ENCODE measurements at places on chromosomes 1 and 21.

DNA sequence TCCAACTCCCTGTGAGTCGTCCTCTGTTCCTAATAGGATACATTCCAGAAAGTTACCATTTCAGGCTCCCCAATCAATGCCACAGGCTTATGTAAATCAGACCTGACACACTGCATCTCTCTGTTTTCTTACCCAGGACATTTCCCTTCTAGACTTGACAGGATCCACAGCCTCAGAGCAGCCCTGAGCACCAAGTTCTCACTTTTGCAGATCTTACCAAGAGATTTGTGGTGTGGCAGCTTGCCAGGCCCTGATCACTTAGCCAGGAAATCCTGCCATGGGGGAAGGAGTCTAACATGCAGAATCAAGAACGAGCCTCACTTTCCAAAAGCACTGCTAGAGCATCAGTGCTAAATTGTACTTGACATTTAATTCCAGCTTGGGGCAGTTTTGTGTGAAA, 202.9 kb downstream of the TBX15 start:
- DNase-seq, result peak; percentile 83

DNA sequence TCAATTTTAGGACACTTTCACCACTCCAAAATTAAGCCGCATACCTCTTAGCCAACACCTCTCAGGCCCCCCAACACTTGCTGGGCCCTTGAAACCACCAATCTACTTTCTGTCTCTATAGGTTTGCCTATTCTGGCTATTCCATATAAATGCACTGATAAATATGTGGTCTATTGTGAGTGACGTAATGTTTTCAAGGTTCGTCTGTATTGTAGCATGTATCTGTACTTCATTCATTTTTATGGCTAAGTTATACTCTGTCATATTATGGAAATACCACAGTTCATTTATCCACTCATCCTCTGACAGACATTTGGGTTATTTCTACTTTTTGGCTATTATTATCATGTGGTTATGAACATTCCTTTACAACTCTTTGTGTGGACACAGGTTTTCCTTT, 359.9 kb upstream of the ST6GALNAC5 start:
- DNase-seq, result no peak

GRCh38 chr21:25790122-25790877, 55.5 kb downstream of the GABPA start:
- peak; percentile 55 for DNase-seq

- DNase-seq, result no peak
Observed at GRCh38 chr21:46425571-46425970, 33.1 kb upstream of the DIP2A start.

DNA sequence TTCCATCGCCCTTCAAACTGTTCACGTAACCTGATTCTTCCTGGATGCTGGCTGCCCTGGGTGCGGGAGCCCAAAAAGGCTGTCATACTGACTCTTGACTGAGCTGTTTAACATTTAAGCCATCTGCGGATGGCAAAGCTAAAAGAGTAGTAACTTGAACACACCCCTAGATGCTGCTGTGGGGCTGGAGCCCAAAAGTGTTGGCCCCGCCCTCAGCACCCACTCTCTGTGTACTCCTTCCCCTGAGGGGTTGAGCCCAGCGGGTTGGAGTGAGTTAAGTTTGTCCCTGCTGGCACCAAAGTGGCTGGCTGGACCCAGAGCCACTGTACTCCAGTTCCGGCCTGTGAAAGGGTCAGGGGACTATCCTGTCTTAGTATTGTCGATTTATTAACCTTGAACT, 640.6 kb downstream of the PTPRU start:
- DNase-seq, result no peak

DNA sequence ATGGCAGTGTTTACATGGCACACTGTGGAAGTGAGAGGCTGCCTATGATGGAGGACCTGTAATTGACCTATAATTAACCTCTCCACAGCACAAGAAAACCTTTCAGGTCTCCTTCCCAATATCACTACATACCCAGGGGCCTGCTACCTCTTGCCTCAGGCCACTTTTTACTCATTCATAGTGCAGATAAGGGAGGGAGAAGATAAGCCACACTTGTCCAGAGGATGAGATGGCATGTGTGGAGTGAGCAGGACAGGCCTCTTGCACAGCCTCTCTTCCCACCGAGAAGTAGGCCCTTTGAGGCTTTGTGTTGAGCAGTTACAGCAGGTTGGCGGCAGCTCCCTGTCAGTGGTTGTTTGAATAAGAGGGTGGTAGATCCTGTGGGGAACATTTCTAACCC, 31.1 kb upstream of the IKBKE start:
- no peak for DNase-seq

DNA sequence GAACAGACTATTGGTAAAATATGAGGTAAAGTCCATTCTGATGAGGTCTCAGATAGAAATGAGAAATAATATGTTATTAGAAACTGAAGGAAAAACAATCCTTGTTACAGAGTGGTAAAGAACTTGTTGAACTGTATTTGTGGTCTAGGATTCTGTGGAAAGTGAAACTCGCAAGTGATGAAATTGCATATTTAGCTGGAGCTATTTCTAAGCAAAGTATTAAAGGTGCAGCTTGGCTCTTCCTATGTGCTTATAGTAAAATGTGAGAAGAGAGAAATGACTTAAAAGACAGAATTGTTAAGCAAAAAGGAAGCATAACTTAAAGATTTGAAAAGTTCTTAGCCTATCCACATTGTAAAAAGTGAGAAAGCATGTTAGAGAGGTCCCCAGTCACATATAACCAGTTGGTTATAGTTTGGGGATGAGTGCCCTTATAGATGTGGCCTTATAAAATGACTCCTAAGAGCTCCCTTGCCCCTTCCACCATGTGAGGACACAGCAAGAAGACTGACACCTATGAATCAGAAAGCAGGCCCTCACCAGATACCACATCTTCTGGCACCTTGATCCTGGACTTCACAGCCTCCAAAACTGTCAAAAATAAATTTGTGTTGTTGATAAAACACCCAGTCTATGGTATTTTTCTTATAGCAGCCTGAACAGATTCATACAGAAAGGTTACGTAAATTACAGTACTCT, 24.8 kb downstream of the PHTF1 start:
- no peak for DNase-seq

- peak; percentile 15 for DNase-seq
Observed at GRCh38 chr1:105427543-105427942, 1628.9 kb upstream of the PRMT6 start.

- DNase-seq, result peak; percentile 36
Observed at GRCh38 chr1:151371370-151372057, 991 bp downstream of the SELENBP1 start.

DNA sequence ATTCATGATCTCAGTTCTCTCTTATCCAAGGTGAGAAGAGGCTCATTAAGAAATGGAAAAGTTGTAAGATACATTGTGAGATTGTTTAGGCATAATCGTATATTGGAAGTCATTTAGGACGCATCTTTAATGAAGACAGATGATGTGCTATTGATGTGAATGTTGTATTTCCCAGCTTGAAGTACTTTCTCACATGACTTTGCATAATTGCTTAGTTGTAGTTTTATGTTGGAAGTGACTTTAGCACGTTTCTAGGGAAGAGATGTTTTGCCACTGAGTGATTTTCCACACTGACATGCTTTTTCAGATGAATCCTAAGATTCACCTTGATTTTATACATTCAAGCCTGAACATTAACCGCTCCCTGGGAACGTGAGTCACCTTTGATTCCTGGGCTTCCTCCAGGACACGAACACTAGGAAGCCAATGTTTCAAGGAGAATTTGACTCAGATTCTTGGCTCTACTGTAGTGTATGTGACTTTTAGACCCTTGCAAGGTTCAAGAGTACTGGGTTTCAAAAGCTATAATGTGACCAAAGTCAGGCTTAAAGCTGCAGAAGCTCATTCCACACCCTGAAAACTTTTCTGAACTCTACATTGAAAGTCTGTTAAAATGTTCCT, 27.9 kb downstream of the ANGEL2 start:
- peak; percentile 48 for DNase-seq

GRCh38 chr1:3673381-3674099, 21.2 kb downstream of the TP73 start:
- no peak for DNase-seq

- no peak for DNase-seq
Observed at GRCh38 chr1:173365341-173365740, 111.8 kb upstream of the PRDX6 start.

DNA sequence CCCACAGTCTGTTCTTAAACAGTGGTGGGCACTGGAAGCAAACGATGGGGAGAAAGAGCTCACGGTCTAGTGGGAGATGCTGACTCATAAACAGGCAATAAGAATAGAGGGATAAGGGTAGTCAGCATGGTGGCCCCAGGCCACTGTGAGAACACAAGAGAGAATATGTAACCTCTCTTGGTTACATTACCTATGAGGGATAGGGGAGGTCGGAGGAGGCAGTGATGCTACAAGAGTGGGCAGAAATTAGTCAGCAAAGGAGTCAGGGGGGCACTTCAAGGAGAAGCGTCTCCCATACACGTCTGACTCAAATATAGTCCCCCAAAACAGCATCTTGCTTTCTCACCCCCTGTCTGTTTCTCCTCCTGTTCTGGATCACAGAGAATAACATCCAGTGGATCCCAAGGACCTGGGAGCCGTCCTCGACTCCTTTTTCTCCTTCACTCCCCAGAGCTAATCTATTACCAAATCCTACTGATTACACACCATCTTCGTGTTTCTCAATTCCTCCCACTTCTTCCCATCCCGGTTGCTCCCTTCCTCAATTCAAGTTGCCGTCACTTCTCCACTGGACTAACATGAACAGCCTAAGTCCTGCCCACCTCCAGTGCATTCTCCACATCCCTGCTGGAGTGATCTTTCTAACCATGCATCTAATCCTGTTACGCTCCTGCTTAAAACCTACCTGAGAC, 2.1 kb downstream of the SLAMF8 start:
- DNase-seq, result no peak

GRCh38 chr1:55774446-55774845, 559.3 kb upstream of the USP24 start:
- DNase-seq, result peak; percentile 9

DNA sequence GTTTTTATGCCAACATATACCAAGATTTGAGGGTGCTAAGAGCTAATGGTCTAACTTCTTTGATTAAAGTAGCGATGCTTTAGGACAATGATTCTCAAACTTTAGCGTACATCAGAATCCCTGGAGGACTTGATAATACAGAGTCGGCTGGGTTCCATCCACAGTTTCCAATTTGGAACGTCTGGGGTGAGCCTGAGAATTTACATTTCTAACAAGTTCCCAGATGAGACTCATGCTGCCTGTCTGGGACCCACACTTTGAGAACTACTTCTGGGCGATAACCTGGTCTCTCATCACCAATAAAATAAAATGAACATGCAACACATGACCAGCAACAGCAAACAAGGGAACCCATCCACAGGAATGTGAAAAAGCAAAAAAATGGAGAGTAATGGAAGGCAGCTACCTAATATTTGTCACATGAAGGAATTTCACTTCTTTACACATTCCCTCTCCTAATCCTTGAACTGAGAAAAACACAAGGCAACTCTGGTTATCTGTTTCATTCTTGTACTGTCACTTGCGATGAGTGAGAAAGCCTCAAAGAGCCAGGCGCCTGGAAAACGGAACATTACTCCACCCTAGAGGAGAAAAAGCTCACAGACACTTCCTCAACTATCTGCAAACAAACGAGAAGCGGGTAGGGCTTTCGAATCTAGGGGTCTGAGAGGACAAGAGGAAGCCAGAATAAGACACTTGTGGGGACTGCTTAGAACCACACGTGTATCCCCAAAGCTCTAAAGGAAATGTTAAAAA, 14.0 kb downstream of the HSF2BP start:
- peak; percentile 86 for DNase-seq

GRCh38 chr1:162994921-162995320, 74.2 kb upstream of the RGS4 start:
- peak; percentile 73 for DNase-seq

DNA sequence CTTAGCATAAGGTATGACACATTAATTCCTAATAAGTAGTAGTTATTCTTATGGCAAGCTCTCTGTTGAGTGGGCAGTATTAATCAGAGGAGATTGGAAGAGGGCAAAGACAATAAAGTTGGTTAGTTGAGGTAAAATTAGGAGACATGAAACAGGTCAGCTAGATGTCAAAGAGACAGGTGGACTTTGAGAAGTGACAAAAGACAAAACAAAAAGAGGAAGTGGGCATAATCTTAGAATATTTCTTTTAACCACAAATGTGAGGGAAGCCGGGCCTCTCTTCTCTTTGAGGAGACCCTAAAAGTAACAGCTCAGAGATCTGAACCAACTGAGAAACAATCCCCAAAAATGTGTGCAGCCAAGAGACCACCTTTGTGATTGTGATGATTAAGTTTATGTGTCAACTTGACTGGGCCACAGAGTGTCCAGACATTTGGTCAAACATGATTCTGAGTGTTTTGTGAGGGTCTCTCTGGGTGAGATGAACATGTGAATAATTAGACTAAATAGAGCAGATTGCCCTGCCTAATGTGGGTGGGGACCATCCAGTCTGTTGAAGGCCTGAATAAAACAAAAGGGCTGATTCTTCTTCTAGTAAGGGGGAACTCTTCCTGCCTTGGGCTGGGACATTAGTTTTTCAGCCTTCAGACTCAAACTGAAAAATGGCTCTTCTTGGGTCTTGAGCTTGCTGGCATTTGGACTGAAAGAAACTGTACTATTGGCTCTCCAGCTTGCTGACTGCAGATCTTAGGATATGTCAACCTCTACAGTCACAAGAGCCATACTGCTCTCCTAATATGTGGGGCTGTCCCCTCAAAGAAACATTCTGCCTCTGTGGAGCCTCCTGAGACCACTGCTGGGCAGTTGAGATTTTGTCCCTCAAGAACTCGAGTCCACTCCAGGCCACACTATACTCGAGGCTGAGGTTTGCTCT, 40.0 kb downstream of the FCRL5 start:
- no peak for DNase-seq

DNA sequence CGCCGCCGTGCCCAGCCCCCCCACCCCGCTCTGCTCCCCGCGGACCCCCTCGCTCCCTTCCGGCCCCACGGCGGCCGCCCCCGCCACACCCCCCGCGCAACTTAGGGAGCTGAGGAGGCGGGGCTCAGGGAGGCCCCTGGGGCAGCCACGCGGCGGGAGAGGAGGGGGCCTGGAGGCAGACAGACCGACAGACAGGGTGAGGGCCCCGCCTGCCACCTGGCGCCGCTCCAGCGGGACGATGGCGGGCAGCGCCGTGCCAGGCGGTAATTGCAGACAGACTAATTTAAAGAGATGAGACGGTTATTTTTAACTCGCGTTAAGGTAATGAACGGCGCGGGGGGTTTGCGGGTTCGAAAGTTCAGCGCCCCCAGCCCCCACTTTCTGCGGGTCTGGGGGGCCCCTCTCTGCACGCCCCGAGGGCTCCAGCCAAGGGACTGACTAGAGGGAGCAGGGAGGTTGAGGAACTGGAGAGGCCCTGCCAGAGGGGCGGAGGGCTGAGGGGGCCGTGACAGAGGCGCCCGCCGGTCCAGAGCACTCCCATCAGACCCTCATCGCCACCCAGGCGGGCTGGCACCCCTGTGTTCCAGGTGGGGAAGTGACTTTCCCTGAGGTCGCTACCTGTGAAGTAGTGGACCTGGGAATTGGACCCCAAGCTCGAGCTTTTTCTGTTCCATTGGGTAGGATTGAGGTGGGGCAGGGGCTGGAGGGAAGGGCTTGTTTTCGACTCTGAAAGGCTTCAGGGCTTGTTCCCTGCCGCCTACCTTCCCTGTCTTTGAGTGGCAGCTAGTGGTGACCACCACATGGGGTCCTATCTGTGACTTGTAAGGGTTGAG, 5.4 kb downstream of the FOXO6 start:
- no peak for DNase-seq
